D341Med (cell line): ENCODE measurements at places on chromosomes 11 and 22.

GRCh38 chr11:48090174-48090573 lies 109.8 kb downstream of the PTPRJ start:
- no peak for DNase-seq

GRCh38 chr11:66048547-66049323 lies at the start of gene GAL3ST3:
GAL3ST3 (minus strand) TSS chr11:66049161; CDS start chr11:66045415, 3,746 bp downstream.
- DNase-seq: no peak

DNA sequence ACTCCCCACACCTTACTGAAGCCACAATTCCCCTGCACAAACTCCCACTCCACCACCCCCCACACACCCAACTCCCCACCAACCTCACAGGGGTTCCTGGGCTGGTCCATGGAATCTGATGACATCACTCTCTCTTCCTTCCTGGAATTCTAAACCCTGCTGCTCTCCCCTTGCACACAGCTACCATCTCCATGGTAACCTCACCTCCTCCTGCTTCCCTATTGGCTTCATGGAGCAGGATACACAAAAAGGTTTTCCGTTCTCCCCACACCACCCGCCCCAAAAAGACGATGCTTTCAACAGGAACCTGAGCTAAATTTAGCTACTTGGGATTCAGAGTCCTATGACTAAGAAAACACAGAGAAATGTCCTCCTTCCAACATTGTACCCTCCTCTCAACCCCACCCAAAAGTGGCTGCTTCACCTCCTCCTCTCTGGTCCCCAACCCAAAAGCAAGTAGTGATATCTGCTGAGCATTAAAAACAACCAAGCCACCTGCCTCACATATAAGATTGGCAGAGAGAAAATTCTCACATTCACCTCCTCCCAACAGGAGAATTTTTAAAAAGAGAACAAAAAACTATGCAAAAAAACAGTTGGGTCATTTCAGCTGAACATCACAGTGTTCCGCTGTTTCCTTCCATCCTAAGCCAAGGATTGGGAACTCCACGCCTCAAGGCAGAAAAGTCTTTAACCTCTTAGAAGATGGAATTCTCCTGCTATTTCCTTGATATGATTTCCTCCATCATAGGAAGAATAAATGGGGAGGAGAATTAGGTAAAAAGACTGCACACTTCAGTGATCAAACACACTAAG lies 66.9 kb downstream of the RBFOX2 start:
- DNase-seq: peak; percentile 31

DNA sequence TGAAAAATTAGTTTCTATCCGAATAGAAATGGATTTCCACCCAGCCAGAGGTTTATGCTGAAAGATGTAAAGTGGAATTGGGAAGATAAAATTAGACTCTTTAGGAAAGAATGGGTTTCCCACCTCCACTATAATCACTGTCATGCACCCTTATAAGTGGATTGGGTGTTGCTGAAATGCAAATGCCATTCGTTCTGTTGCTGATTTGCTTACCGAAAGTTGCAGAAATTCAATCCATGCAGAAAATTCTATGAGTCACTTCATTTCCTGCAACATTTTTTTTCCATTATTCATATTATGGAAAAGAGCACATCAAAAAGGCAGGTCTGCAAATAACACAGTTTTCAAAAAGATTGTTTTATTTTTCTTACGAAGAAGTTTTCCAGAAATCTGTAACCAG lies 65.6 kb downstream of the LDLRAD3 start:
- DNase-seq: no peak

GRCh38 chr11:110573411-110573810 lies 138.8 kb downstream of the ARHGAP20 start:
- DNase-seq: no peak
